ENCODE measurements at places on chromosomes 2 and 18.

- DNase-seq, result no peak
These were observed 46.5 kb upstream of the SESTD1 start for GRCh38 chr2:179311101-179311500.

DNA sequence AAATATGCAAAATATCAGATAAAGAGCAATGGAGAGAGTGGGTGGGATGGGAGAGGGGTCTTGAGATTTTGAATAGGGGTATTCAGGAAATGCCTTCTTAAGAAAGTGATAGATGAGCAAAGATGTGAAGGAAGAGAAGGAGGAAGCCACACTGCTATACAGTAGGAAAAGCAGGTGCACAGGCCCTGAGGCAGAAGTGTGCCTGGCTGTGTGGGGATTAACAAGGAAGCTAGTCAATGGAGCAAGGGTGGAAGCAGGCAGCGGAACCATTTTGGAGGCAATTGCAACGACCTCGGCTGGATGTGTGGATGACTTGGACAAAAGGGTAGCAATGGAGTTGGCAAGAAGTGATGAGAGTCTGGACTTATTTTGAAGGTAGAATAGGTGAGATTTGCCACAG is 11.0 kb upstream of the CNGA3 start:
- DNase-seq, result no peak

- DNase-seq, result no peak
These were observed 109.9 kb upstream of the DTNA start for GRCh38 chr18:34600158-34600557.

GRCh38 chr2:160679686-160680085 is 186.1 kb upstream of the RBMS1 start:
- DNase-seq, result no peak

DNA sequence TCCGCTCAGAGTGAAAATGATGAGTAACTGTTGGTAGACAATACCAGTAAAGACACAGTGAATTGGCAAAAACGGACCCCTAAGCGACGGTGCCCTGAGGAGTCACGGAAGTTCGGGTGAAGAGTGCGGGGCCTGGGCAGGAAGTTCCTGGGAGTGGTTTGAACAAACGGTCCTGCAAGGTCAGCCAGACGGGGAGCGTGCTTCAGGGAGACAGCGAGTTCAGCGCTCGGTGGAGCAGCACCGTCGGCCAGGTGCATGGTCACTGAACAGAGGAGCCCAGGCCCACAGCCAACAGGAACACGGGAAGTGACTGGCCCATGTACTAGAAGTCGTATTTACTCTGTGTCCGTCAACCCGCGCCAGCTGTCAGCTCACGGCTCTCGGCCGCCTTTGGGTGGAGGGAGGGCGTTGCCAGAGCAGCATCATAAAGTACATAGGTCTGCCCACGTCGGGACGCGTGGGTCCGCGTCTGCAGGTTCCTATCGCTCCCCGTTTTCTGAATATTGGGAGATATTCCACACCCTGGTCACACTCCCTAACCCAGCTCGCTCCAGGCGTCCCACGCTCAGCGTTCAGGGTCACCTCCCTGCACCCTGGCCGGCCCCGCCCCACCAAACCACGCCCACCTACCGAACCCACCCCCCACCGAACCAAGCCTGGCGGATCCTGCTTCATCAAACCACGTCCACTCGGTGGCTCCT is 75.6 kb upstream of the UXS1 start:
- peak; percentile 18 for DNase-seq

- DNase-seq, result no peak
These were observed 144.7 kb upstream of the SMAD2 start for GRCh38 chr18:48074929-48075706.

DNA sequence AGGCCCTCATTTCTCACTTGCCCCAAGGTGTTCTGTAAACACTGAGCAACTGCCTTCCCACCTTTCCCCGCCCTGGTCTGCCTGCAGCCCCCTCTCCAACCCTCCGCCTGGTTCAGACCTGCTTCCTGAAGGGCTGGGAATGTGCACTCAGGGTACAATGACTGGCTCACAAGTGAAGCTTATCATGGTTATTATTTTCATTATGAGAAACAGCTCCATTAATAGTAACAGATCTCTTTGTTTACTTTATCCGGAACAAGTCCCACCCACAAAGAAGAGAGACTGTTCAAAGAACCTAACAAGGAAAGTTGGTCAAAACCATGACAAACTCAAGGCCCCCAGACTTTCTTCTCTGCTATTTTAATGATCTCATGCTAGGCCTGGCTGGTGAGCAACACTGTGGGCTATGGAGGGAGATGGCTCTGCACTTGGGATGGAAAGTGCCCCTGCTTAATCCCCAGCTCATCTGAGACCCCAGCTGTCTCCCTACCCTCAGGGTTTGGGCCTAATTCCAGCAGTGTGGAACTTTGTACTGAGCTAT is 36.7 kb downstream of the ARHGAP25 start:
- DNase-seq, result no peak
